ENCODE measurements at places on chromosomes 6 and 20.

GRCh38 chr6:117600008-117600743 is 2.1 kb downstream of the GOPC start:
- no peak for DNase-seq

GRCh38 chr6:37059344-37060194 is 54.1 kb downstream of the FGD2 start:
- DNase-seq, result no peak

- no peak for DNase-seq
Observed at GRCh38 chr20:46168438-46168837, 50.3 kb downstream of the CD40 start.

DNA sequence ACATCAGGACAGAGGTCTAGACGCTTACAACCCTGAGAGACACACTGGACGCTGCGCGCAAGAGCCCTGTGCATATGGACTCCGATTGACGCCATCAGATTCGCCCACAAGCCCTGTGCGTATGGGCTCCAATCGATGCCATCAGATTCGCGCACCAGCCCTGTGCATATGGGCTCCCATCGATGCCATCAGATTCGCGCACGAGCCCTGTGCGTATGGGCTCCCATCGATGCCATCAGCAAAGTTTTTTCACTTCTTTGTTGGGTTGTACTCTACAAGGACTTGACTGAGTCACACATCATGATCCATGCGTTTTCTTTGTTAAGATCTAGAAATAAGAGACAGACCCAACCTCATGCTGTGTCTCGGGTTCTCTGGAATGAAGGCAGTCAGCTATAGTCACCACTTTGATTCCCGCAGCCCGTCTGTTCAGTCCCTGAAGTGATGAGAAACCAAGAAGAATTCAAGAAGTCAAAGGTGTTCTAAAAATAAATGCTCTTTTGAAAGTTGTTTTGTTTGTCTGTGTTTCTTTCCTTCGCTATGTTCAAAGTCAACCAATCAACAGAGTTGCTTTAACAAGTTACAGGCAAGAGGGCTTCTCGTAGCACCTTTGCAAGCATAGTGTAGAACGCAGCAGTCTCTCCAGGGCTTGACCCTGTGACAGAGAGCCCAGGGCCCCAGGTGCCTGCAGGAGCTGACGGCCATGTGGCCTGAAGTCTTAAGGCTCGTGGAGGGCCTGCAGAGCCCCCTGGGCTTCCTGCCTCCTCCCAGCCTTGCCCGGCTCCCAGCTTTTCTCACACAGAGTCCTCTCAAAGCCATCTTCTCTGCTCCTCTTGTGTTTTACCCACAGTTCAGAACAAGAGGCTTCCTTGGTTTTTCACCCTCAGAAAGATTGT is 7.9 kb downstream of the RPS6KA2 start:
- DNase-seq, result no peak

All from tibial nerve (tissue), 4 donors.